Upper lobe of left lung (tissue), 6 donors: ENCODE measurements at places on chromosomes 2 and 18. TPM values are rescaled to one million over a fixed set of nuclear protein-coding genes. Genes with fewer than 3 reads are reported as not detected.

CDCA7 gene
- total RNA-seq, result 3.1 TPM

APCDD1 gene
- 22.8 TPM for total RNA-seq

SCN7A gene
- total RNA-seq, result 54.0 TPM

TEX44 gene
- not detected for total RNA-seq

SERPINB7 gene
- total RNA-seq, result not detected

VIT gene
- 0.76 TPM for total RNA-seq

OR6B2 gene
- total RNA-seq, result not detected

- peak; percentile 43 for DNase-seq
Observed at GRCh38 chr2:230873661-230874401, 9.1 kb downstream of the ITM2C start.

- no peak for DNase-seq
Observed at GRCh38 chr2:26735883-26736588, 28.0 kb upstream of the SLC35F6 start.

GRCh38 chr18:45562567-45563479 lies 52.5 kb upstream of the SLC14A2 start:
- DNase-seq, result no peak

DNA sequence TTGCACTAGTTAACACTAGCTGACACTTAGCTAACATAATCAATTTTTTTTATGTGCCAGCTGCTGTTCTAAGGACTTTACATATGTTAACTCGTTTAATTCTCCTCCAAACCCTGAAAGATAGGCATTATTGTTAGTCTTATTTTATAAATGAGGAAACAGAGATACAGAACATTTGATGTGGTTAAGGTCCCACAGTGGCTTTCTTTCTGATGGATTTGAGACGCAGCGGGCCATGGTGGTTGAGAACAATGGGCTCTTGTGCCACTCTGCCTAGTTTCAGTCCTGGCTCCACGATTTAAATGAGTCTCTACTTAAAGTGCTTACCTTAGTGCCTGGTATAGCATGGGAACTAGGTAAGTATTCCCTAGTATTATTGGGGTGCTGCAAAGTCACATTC lies 201.9 kb upstream of the SPRED2 start:
- no peak for DNase-seq

DNA sequence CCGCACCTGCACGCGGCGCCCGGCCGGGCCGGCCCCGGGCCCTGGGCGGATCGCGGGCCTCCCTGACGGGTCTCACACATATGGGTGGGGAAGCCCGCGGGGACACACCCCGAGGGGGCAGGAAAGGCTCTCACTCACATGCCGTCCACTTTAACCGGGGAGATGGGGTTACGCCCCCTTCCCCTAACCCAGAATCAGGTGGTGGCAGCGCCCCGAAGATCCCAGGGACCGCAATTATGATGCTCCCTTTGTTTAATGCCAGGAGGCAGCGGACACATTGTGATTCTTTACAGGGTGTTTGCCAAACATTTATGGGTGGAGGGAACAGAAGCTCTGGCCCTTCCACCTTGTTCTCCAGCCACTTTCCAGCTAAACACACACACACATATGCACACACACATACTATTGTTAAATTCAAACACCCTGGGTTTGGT lies 424 bp upstream of the ANKRD44 start:
- DNase-seq, result no peak

DNA sequence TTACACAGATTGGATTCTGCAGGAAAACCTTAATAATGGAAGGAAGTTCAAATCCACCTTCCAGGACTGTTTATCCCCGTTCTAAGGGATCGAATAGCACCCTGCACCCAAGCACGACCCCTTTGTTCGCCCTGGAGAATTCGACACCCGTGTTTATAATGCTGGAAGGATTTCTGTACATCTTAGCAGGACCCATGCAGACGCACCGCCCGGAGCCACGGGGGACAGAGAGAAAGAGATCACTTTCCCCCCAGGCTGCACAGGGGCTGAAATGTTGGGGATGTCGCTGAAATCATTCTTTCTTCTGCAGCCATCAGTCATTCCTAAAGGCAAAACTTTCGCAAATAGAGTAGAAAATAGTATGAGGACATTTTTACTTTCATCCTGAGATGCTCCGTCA lies 238.7 kb upstream of the SALL3 start:
- no peak for DNase-seq

DNA sequence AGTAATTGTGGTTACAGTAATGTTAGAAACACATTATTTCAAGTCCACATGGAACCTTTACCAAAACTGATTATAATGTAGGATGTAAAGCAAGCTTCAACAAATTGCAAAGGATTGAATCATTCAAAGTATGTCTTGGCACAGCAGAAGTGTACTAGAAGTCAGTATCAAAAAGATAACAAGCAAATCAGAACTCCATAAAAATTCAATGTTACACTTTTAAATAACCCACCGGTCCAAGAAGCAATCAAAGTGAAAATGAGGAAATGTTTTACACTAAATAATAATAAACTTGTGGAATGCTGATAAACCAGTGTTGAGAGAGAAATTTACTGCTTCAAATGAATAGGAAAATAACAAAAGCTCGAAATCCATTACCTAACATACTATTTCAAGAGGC lies 47.7 kb downstream of the TTC21B start:
- no peak for DNase-seq

GRCh38 chr2:68385220-68385906 lies 20.3 kb downstream of the PLEK start:
- DNase-seq, result no peak

DNA sequence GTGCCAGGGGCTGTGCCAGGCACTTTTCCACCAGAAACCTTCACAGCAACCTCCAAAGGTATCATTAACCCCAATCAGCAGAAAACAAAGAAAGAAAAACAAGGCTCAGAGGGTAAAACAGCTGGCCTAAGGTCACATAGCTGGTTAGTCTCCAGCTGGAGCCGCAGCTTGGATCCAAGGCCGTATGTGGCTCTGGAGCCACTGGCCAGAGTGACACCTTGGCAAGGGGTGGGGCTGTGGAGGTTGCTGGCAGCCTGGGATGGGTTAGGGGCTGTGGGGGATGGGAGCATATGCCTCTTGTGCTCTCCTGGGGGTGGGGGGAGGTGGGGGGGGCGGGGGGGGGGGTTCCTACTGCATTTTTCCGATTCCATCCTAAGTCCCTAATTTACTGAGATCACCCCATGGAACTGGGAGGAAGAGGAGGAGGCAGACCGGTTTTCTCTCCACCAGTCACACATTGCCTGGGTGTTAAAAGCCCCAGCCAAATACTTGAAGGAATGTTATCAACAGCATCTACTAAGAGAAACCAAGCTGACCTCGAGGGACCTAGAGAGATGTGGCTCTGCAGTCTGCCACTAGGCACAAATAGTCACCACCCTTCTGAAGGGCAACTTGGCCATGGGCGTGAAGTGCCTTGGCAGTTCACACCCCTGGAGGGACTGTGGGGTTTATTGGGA lies 8.0 kb downstream of the HAAO start:
- DNase-seq, result no peak

DNA sequence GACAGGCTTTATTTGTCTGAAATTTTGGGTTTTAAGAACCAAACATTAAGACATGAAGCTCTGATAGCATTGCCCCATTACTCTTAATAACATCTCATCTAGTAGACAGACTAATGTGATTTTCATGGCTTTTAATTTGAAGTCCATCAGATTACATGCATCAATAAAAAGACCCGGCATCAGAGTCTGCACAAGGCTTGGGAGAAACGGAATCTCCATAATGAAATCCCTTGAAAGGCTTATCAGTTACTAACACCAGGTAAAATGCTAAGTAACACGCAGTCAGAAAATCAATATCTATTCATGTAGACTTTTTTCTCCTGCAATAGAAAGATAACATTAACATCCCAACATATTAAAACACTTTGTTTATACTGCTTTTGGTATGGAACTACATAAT lies 1485.2 kb upstream of the DDX18 start:
- no peak for DNase-seq

DNA sequence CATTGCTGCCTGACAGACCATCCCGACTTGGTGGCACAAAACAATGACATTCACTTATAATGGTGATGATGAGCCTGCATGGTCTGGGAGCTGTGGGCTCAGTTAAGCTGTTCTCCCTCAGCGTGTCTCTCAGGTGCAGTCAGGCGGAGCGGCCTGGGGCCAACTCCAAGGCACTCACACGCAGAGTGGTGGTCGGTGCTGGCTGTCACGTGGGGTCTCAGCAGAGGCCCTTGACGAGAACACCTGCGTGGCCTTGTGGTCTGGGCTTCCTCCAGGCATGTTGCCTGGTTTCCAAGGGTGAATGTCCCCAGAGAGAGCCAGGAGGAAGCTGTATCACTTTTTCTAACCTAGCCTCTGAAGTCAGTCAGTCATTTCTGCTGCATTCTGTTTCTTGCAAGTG lies 29.8 kb downstream of the ARMC9 start:
- DNase-seq, result peak; percentile 60

- DNase-seq, result no peak
Observed at GRCh38 chr18:69120833-69121232, 279.9 kb upstream of the DOK6 start.

DNA sequence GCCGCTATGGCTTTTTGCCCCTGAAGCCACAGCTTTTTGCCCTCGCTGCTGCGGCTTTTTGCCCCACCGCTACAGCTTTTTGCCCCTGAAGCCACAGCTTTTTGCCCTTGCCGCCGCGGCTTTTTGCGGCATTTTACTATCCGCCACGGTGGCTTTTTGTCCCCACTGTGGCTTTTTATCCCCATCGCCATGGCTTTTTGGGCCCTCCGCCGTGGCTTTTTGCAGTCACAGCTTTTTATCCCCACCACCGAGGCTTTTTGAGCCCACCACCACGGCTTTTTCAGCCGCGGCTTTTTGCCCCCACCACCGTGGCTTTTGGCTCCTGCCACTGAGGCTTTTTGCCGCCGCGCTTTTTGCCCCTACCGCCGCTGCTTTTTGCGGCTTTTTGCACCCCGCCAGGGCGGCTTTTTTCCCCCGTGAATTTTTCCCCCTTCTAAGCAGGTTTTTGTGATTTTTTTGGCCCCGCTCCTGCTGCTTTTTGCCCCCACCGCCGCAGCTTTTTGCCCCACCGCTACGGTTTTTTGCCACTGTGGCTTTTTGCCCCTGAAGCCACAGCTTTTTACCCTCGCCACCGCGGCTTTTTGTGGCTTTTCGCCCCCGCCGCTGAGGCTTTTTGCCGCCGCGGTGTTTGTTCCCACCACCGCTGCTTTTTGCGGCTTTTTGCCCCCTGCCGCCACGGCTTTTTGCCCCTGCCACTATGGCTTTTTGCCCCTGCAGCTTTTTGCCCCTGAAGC lies 2797.2 kb upstream of the TEKT4 start:
- peak; percentile 36 for DNase-seq

GRCh38 chr18:22265838-22266237 lies 96.4 kb downstream of the GATA6 start:
- no peak for DNase-seq

- DNase-seq, result no peak
Observed at GRCh38 chr2:236348279-236348678, 84.1 kb upstream of the ASB18 start.

DNA sequence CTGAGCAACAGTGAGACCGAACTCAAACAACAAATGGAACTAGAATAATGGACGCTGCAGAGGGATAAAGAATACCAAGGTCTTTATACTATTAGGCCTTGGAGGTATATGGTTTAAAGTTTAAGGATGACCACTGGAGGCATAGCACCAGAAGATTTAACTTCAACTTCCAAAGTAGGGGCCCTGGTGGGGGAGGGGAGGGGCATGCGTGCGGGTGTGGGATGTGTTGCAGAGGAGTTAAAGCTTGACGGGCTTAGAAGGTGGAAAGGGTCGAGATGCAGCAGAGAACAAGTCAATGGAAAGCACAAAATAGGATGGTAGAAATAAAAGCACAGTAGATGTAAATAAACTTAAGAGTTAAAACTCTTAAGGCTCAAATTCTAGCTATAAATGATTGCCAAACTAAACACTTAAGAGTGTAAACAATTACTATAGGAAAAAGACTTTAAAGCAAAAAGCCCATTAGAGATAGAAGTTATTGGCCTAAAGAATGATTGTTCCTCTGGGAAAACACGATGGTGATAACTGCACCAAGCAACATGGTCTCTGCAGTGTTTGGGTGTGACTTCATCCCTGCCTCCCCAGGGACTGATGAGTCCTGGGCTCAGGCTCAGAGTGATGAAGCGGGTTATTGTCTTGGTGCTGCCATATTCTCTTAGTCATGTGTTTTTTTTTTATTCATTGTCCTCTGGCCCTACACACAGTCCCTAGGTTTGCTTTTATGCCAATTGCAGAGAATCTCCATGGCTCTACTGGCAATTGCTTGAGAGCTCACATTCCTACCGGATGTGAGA lies 13.0 kb downstream of the RRM2 start:
- no peak for DNase-seq

GRCh38 chr2:226934546-226935201 lies 98.8 kb downstream of the RHBDD1 start:
- no peak for DNase-seq

DNA sequence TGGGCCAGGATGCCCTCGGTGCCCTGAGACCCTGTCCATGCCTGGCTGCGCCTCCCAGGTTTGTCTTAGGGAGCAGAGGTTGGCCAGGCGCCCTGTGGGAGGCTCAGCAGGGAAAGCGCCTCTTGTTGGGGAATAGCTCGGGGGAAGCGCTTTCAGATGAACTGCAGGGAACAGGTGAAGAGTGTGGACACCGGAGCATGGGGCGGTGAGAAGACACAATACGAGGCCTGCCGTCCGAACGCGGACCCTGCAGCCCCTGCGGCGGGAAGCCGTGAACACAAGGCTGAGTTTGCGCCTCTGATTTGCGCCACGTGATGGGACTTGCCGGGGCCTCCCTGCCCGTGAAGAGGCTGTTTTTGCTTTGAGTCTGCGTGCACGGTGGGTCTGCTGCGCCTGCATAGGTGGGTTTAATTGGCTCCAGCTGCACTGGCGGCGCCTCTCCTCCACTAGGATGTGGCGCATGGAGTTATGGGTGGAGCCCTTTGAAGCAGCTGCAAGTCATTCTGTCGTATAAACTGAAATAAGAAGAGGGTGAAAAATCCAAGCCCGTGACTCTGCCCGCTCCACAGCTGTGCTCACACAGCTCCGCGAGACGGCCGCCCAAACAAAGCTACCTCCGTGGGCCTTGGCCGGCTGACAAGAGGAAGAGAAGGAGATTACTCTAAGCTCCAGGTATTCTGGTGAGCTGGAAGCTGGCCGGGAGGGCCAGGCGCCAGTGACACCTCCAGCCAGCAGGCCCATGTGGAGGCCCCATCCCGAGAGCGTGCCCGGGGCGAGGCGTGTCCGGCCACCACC lies 103.5 kb upstream of the CTDP1 start:
- peak; percentile 84 for DNase-seq

DNA sequence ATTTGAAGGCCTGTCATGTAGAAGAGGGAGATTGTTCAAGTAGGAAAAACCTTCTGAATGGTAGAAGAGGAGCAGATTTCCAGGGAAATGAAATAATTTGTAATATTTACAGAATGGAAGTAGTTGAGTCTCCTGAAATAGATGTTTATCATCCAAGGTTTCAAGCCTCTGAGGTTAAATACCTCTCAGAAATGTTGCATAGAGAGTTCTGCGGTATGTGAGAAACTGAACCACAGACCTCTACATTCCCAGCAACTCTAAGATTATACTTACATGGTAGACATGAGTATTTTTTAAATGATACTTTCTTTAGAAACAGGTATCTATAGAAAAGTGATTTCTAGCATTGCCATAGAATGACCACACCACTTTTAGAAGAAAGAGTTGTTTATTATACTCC lies 379.8 kb upstream of the FANCL start:
- no peak for DNase-seq

GRCh38 chr2:189074506-189074905 lies 100.3 kb downstream of the COL3A1 start:
- no peak for DNase-seq
